IPS-NIHi11 (cell line): ENCODE measurements at places on chromosomes 2 and 18.

DNA sequence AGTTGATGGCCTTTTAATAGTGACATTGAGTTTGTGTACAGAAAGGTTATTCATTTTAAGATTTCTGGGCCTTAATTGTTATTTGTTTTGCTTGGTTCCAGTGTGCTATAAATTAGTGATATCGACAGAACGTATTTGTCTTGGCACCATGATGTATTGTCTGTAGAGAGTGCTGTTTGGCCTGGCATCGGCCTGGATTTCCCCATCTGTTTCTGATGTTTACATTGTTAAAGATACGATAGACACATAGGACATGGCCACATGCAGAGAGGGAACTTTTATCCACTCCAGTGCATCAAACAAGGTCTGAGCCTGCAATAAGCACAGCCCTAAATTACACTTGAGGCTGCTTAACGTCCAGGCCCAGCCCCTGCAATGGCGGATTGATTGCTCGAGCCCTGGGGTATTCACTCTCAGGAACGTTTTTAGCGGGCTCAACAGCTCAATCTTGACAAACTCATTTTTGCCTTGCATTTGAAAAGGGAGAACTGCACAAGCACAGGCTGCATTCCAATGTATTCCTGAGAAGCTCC, 144.7 kb downstream of the SLC4A3 start:
- DNase-seq = no peak

DNA sequence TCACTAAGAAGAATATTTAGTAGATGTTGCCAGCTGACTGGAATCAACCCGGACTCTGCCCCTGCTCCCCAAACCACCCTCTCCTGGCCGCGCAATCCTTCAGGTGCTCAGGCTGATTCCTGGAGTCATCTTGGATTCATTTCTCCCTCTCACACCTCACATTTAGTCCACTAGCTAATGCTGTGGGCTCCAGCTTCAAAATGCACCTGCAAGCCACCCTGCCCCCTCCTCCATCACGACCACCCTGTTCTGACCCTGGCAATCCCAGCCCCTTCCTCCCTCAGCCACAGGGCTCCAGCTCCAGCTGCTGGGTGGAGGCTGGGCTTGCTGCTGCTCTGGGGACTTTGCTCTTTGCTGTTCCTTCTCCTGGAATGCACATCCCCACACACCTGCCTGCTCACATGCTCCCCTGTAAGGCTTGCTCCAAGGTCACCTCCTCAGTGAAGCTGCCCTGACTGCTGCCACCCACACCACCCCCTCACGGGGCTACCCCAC, 61.3 kb upstream of the SH3RF3 start:
- no peak for DNase-seq

DNA sequence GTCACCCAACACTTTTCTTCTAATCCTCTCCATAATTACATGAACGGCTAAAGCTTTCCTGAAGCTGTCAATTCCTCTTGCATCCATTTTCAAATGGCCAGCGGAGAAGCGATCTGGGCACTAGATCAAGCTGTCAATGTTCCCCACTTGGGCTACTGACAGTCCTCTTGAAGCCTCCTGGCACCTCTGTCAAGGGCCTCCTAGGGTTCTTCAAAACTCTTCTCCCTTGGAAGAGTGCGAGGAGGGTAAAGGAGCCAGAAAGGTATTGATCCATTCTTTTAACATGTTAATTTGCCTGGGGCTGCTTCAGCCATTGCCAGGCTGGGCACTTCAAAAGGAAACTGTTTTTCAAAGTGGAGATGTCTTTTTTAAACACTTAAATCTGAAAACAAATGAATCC, 19.8 kb downstream of the EPHA4 start:
- DNase-seq = no peak

GRCh38 chr2:111155610-111156009, 34.9 kb downstream of the BCL2L11 start:
- DNase-seq = no peak

- DNase-seq = no peak
These were observed 25.5 kb upstream of the SNED1 start for GRCh38 chr2:240972636-240973521.

GRCh38 chr18:54529444-54529843, 61.6 kb upstream of the DYNAP start:
- DNase-seq = peak; percentile 41

DNA sequence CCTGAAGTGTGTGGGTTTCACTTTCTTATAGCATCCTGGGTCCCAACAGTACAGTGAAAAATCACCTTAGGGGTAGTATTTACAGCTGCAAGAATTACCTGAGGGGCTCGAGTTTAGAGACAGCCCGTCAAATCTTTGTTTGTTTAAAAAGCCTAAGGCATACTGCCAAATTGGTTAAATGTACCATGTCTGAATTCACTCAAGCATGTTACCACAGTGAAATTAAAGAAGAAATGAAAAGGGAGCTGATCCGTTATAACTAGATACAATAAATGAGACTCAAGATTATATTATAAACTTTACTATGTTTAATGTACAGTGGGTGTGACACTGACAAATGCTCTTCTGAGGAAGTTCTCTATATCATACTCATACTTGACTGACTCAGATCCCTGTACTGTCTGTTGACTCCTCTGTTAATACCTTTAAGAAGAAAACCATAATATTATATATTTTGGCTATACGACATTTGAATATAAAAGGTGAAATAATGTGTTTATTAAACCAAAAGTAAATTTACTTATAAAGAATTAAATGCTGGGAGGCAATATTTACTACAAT, 107.3 kb downstream of the TMEFF2 start:
- DNase-seq = no peak

GRCh38 chr18:28204154-28204553, 27.2 kb upstream of the CDH2 start:
- peak; percentile 7 for DNase-seq

DNA sequence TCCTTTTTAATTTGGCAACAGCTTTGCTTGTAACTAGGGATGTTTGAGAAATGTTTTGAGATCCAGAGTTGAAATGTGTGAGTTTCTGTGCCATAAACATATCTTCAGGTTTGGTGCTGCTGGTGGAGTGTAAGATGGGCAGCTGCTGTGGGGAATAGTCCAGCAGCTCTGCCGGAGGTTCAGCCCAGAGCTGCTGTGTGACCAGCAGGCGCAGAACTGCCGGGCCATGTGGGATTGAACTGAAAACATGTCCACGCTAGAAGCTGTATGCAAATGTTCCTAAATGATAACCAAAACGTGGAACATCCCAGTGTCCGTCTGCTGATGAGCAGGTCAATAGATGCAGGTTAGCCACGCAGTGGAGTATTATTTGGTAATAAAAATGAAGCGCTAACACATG, 99.6 kb downstream of the DGKD start:
- DNase-seq = no peak

- no peak for DNase-seq
These were observed 104.8 kb upstream of the FN1 start for GRCh38 chr2:215540658-215541057.

DNA sequence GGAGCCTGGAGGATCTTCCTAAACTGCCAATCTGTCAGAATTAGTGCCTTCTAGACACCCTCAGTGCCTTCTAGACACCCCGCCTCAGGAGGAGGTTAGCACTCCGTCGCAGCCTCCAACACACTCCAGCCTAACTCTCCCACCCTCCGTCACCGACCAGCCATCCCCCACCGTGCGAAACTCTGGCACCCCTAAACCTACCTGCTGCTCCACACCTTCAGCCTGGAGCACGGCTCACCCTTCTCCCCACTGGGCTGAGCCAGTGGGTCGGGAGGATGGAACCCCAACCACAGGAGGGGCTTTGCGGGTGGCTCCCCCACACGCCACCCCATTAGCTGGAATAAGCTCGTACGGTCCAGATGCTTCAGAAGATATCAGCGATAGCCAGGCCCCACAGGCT, 468.9 kb upstream of the HS6ST1 start:
- DNase-seq = no peak

DNA sequence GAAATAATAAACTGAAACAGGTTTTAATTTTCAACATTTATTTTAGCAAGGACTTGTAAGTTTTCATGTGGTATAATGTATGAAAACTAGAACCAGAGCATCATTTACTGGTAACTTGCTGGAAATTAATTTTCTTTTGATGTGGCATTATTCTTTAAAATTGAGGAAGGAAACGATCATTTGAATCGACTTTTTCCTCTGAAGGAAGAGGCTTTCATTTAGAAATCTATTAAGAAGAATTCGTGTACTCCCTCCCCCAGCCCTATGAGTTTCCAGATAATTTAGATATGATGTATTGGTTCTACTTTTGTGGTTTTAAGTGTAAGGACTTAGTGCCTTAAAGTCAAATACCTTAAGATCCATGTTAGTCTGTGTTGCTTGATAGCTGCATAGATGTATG, 2.5 kb downstream of the BABAM2 start:
- no peak for DNase-seq

DNA sequence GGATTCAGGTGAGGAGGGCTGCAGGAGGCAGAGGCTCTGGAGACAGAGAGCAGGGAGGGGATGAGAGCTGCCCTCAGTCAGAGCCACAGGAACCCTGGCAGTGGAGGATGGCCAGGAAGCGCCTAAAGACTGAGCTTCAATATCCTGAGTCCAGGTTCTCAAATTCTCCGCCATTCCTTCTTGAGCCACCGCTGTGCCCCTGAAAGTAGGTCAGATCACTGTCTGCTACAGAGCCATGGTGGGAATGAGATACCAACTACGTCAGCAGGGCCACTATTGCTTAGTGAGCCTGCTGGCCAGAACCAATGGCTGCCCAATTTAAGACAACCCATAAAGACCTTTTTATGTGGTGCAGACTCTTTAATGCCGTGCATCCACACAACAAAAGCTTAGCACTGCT, 155.5 kb downstream of the CTIF start:
- no peak for DNase-seq

GRCh38 chr2:168780669-168781071, 21.8 kb upstream of the NOSTRIN start:
- DNase-seq = no peak

DNA sequence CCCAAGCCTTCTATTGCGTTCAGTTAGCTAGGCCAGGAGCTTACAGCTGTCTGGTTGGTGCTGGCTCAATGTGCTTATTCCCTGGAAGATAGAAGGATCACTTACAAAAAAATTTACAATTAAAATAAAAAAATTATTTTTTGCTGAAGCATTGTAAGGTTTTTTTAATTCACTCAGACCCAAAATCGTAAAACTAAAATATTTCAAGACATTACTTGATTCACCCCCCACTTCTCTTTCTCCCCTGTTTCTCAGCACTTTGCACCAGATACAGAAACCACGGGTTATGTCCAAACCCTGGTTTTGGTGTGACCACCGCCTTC, 911 bp upstream of the PTPRM start:
- DNase-seq = no peak

DNA sequence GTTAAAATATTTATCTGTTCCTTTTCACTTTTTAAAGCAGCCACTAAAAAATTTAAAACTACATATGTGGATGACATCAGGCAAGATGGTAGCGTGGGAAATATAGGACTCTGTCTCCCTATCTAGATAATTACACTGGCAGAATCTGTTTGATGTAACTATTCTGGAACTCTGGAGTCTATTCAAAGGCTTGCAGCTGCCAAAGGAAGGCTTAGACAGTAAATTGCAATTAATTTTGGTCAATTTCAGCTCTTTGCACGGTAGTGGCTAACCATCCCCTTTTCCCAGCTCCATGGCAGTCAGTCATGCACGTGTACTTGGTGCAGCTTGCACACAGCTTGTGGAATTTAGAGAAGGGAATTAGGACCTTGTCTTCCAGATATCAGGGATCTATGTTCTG, 135.2 kb downstream of the RAB3GAP1 start:
- DNase-seq = no peak

- no peak for DNase-seq
These were observed 50.5 kb downstream of the OSBPL6 start for GRCh38 chr2:178244777-178245176.

DNA sequence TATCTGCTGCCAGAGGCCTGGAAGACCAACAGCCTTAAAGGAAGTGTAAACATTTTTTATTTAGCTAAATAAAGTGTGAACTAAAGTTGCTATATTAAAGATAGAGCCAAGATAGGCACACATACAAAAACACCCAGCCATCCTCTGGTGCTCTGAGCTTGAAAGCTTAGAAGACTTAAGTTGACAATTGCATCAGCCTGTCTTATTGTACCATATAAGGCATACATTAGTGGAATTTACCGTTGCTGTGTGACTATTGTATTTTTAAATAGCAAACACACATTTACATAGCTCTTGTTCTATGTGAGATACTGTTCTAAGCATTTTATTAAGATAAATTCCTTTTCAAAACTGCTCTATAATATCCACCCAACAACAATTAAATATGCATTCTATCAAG, 736.6 kb upstream of the ZEB2 start:
- DNase-seq = no peak

DNA sequence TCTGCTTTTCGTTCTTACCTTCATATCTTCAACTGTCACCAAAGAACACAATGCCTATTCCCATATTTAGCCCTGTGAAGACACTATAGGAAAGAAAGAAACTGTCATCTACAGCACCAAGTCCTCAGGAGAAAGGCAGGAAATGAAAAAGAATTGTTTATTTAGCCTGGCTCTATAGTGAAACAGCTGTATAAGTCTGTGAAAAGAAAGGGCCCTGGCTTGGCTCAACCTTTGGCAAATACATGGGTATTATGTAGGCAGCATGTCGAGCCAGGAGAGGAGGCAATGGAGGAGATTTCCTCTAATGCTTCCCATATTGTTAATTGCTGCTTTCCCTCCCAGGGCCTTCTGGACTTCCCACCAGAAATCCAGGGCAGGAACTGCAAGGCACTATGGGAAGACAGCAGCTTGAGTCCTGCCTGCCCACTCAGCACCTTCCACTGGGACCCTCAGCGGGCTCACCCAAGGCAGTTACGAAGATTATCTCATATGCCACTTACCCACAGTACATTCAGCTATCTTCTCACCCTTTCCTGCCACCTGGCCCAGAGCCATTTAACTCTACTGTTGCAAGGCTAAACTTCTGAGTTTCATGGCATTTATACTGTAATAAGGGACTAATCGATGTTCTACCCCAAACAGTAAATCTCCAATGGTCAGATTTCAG, 30.1 kb downstream of the SLC8A1 start:
- no peak for DNase-seq

- DNase-seq = peak; percentile 85
These were observed 369.1 kb downstream of the MTX2 start for GRCh38 chr2:176638167-176639015.

DNA sequence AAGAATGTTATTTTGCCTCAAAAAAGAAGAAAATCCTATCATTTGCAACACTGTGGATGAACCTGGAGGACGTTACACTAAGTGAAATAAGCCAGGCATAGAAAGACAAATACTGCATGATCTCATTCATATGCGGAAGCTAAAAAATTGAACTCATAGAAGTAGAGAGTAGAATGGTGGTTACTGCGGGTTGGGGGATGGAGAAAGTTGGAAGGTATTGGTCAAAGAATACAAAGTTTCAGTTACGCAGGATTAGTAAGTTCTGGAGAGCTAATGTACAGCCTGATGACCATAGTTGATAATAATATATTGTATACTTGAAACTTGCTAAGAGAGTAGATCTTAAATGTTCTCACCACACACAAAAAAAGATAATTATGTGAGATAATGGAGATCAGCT, 5.0 kb upstream of the GALNT5 start:
- no peak for DNase-seq
